Bronchus fibroblast of lung (primary cell): ENCODE measurements at places on chromosomes 13 and 19. TPM values are rescaled to one million over a fixed set of nuclear protein-coding genes. Genes with fewer than 3 reads are reported as not detected.

VAV1 gene
- total RNA-seq, result not detected in 2 replicates

GARIN5A gene
- total RNA-seq, result 0.84 and 1.3 TPM in 2 replicates

PSG5 gene
- 0.17 and 0.30 TPM in 2 replicates for total RNA-seq

MAB21L1 gene
- total RNA-seq, result 0.30 and 1.2 TPM in 2 replicates

ADPRHL1 gene
- total RNA-seq, result 1.0 and 1.8 TPM in 2 replicates

RAD23A gene
- total RNA-seq, result 138 and 145 TPM in 2 replicates

KRTDAP gene
- total RNA-seq, result not detected in 2 replicates

SIRT2 gene
- 37.7 and 45.0 TPM in 2 replicates for total RNA-seq

IGLON5 gene
- not detected in 2 replicates for total RNA-seq

WDR88 gene
- total RNA-seq, result not detected in 2 replicates

AKAP8L gene
- 37.9 and 47.9 TPM in 2 replicates for total RNA-seq

ZNF808 gene
- total RNA-seq, result 5.6 and 5.7 TPM in 2 replicates

IL12RB1 gene
- total RNA-seq, result not detected in 2 replicates

ZNF134 gene
- 8.4 and 9.1 TPM in 2 replicates for total RNA-seq

FGF21 gene
- total RNA-seq, result not detected in 2 replicates

LILRA1 gene
- not detected in 2 replicates for total RNA-seq

SULT2A1 gene
- not detected in 2 replicates for total RNA-seq

KLK10 gene
- total RNA-seq, result not detected in 2 replicates

PABPC3 gene
- under 0.01 TPM in 1 of 2 replicates, not detected in the other for total RNA-seq

PRRG2 gene
- 0.30 and 0.84 TPM in 2 replicates for total RNA-seq

ZNF581 gene
- total RNA-seq, result 20.5 and 26.3 TPM in 2 replicates

DAND5 gene
- total RNA-seq, result not detected in 2 replicates

PROZ gene
- total RNA-seq, result not detected in 2 replicates

CD22 gene
- under 0.01 TPM in 1 of 2 replicates, not detected in the other for total RNA-seq

IFI30 gene
- under 0.01 and 0.15 TPM in 2 replicates for total RNA-seq

ZNF578 gene
- total RNA-seq, result 0.74 and 0.84 TPM in 2 replicates

SMIM24 gene
- total RNA-seq, result not detected in 2 replicates

PDE4C gene
- not detected in 2 replicates for total RNA-seq

LGALS14 gene
- not detected in 2 replicates for total RNA-seq

NAPSA gene
- total RNA-seq, result 0.45 TPM in 1 of 2 replicates, not detected in the other

MCF2L gene
- total RNA-seq, result 0.34 TPM in 1 of 2 replicates, not detected in the other

SIGLEC12 gene
- not detected in 2 replicates for total RNA-seq

ZNF829 gene
- 1.6 and 1.7 TPM in 2 replicates for total RNA-seq

RFPL4A gene
- total RNA-seq, result not detected in 2 replicates

CBY2 gene
- total RNA-seq, result not detected in 2 replicates

CFAP97D2 gene
- not detected in 2 replicates for total RNA-seq

PLK5 gene
- not detected in 2 replicates for total RNA-seq

GDF15 gene
- 42.1 and 46.7 TPM in 2 replicates for total RNA-seq
